ENCODE measurements at places on chromosomes 1 and 21.

DNA sequence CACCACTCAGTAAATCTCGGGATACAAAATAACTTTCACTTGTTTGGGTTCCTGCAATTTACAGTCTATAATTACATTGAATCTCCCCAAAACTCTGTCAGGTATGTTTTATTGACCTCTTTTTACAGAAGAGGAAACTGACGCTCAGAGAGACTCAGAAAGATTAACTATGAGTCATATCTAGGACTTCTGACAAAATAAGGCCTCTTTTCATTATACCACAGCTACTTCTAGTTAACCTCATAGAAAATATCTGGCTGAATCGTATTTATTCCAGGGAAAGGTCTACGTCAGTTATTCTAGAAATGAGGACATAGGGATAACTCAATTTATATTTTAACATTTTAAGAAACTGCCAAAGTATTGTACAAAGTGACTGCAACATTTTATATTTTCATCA, 211.1 kb upstream of the FAM78B start:
- DNase-seq = no peak

GRCh38 chr1:160706526-160707235, 4.9 kb downstream of the CD48 start:
- DNase-seq = no peak

GRCh38 chr1:172134087-172134731, 286.3 kb upstream of the C1orf105 start:
- DNase-seq = no peak

- no peak for DNase-seq
Measured at GRCh38 chr1:203130358-203130985, 2.9 kb downstream of the ADORA1 start.

- DNase-seq = no peak
Measured at GRCh38 chr1:8578132-8578877, 239.1 kb downstream of the RERE start.

DNA sequence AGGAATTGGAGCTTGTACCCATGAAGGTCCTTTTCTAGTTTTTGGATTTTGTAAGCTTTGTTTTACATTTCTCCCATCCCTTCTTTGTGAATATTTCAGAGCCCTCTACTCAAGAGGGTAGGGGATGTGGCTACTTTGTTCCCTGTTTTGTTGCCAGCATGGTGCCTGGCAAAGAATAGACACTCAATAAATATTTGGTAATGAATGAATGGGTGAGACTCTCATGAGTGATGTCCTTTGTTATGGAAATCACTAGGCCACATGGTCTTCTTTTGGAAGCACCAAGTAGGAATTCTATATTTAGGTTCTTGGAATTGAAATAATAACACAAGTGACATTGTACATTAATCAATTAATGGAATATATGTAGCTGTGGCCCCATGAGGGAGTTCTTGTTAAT, 26.8 kb upstream of the ATP5PO start:
- DNase-seq = no peak

DNA sequence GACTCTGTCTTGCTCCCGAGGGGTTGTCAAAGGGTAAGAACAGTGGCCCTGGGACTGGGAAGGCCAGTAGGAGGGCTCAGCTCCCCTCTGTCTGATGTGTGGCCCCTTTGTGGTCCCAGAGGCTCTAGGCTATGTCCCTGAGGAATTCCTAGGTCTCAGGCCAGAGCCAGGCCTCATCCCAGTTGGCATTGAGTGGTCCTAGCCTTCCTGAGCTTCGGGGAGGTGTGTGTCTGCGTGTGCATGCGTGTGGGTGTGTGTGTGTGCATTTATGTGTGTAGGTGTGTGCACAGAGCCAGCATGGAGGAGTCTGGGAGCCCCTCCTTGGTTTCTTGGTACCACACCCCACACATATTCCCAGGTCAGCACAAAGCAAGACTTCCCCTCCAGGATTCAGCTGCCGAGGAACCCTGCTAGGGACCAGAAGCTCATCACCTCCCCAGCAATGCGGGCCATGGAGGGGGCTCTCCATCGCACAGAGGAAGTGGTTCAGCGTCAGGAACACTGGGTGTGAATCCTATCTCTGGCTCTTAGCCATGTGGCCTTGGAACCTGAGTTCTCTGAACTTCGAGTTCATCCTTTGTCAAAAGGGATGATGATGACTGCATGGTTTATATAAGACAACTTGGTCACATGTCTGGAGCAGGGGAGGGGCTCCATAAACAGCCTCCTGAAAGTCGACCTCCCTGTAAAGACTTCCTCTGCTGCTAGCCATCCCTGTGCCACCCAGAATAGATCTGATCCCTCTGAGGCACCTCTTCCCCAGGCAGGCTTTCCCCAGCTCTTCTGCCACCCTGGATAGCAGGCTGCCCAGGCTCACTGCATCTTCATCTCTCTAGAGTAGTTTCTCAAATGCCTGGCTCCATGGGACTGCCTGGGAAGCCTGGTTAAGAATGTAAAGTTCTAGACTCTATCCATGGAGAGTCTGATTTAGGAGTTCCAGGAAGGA, 8.3 kb upstream of the EPS8L3 start:
- no peak for DNase-seq

GRCh38 chr1:72397786-72398185, 115.4 kb upstream of the NEGR1 start:
- DNase-seq = no peak

DNA sequence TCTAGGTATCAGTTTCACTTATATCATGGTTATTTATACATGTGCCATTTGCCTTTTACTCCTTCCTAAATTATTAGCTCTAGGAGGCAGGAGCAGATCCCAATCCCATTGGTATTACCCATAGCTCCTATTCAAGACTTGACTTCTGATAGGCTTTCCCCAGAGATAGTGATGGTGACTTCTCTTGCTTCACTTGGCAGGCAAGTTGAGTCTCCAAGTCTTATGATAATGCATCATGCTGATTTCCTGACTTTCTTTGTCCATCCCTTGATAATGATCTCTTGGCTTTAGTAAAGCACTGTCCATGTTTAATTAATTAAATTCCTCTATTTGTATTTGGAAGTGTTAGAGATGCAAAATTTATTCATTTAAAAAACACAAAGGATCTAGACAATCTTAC, 253.5 kb upstream of the ADAMTS5 start:
- no peak for DNase-seq

GRCh38 chr21:41833497-41834115, 45.5 kb downstream of the PRDM15 start:
- no peak for DNase-seq

DNA sequence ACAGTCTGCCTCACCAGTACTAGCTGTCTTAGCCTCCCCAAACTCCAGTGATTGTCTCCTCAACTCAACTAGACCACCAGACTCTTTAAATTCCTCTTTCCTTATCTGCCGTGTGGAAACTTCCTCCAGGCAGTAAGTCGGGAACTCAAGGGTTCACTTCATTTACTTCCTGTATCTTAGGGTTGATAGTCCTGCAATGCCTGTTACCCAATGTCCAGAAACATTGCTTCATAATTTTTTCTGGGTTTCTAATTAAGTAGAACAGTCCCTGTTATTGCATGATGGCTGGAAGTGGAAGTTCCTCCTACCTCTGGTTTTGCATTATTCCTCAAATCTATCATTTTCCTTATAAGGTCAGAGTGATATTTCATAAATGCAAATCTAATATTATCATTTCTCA, 60.8 kb upstream of the RNF11 start:
- no peak for DNase-seq

DNA sequence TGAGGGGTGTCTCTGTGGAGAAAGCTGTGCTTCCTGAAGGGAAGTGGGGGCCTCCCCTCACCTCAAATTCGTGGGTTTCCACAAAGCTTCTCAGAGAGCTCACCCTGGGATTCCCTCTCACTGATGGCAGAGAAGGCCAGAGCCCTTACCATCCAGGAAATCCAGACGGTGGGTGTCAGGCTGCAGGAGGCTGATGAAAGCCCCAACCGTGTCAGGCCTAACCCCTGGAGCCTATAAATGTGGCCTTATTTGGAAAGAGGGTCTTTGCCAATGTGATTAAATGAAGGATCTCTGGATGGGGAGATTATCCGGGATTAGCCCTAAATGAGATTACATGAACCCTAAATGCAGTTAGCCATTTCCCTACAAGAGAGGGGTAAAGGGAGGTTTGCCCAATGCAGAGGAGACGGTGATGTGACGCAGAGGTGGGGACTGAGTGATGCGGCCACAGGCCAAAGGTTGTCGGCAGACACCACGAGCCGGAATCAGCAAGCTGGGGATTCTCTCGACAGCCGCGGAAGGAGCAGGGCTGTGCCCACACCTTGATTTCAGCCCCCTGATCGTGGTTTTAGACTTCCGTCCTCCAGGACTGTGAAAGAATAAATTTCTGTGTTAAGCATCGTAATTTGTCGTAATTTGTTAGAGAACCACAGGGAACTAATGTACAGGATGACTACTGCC, 82.6 kb downstream of the TOMM20 start:
- no peak for DNase-seq

- DNase-seq = no peak
Measured at GRCh38 chr1:175380521-175381300, 188.1 kb upstream of the KIAA0040 start.

- DNase-seq = peak; percentile 31
Measured at GRCh38 chr1:55214212-55214933, 791 bp downstream of the USP24 start.

DNA sequence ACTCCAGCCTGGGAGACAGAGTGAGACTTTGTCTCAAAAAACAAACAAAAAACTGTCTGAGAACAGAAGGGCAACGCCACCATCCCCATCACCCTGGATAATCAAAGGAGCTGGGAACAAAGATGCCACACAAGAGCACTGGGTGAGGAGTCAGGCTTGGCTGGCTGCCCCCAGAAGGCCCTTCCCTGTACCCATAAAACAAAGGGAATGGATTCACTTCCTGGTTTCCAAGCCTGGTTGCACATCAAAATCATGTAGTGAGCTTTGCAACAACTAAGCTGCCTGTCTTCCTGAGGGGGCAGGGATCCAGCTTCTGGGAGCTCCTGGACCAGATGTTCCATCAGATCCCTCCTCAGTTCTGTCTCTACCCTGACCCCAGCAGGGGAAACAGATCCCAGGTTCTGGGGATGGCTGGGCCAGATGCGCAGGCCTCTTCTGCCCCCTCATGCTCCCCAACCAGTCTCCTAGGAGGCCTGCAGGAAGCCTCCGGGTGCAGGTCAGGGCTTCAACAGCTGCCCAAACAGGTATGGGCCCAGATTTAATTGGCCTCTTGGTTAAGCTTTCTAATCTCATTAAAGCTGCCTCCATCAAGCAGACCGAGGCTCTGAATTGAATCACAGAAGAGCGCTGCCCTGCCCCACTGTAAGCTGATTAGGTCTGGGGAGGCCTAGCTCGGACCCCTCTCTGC, 97.8 kb downstream of the MRPL37 start:
- DNase-seq = no peak

DNA sequence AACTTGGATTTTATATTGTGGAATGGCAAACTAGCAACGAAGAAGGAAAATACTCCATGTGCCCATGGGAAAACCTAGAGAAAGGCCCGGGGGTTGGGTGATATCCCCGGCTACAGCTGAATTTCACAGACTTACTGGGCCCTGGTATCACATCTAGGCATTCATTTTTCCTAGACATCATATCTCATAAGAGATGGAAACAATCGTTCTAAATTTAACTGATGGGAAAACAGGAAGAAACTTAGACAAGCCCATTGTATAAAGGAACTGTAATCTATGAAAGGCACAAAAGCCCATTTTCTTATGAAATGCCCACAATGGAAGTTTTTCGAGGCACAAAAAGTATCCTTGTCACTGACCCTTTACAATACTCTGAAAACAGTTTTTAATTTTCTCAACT, 407.9 kb upstream of the LYPLAL1 start:
- no peak for DNase-seq

DNA sequence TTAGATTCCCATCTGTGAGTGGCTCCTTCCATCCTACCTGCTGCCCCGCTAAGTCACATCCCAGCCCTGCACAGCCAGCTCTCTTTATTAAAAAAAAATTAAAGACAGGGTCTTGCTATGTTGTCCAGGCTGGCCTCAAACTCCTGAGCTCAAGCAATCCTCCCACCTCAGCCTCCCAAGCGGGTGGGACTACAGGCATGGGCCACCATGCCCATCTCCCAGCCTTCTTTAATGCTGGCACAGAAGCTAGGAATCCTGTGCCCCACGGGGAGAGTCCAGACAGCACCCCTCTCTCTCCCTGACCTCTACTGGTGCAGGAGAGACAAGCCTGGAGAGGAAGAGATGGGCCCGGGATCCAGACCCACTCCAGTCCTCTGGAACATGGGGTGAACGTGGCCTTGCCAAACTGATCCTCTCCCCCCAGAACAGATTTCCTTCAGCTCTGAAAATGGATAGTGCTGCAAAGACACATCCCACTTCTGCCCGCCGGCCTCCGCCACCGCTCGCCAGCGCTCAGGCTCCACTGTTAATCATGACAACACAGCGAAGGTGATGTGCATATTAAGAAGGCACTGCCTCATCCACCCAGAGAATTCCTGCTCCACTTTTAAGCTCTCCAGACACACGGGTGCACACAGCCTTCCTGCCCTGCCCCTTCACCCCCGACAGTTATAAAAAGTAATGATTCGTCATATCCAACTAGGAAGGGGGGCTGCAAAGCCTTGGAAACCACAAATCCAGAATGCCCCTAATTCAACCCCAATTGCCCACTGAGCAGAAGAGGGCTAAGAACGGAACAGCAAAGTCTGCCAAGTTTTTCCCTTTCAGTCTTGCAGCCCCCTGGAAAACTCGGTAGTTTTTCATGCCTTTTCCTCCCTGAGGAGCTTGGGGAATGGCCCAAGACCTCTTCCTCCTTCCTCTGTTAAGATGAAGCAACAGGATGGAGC, 68.1 kb downstream of the MRPL37 start:
- DNase-seq = no peak

- no peak for DNase-seq
Measured at GRCh38 chr1:229068270-229068987, 202.5 kb upstream of the RAB4A start.

GRCh38 chr1:205948039-205948438, 4.8 kb upstream of the SLC26A9 start:
- DNase-seq = no peak

Data from stimulated activated naive CD4-positive, alpha-beta T cell (primary cell).